ENCODE measurements at places on chromosomes 1 and 21.

GRCh38 chr1:2816786-2817185 lies 15.3 kb upstream of the TTC34 start:
- no peak for DNase-seq

DNA sequence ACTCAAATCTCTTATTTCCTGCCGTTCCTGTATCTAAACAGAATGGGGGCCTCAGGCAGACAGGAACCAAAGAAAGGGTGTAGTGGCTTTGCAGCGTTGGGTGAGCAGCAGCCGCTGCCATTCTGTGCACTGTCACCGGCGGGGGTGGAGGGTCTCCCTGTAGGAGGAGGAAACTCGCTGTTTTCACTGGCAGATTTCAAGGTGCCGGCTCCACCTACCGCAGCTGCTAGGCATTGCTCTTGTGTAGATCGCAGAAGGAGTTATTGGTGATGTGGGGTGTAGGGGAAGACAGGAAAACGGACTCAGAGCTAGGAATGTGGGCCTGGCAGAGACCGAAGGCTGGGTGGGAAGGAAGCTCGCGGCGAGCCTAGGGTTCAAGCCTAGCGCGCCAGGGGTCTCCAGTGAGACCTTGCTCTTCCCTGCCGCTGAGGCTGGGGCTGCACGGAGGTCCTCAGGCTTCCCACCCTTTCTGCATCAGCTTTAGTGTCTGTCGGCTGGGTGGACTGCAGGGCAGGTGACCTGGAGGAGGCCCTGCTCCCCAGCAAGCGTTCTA lies 20.8 kb downstream of the ATP5PO start:
- peak; percentile 18 for DNase-seq

GRCh38 chr1:53350853-53351767 lies 23.2 kb upstream of the LRP8 start:
- DNase-seq, result no peak

DNA sequence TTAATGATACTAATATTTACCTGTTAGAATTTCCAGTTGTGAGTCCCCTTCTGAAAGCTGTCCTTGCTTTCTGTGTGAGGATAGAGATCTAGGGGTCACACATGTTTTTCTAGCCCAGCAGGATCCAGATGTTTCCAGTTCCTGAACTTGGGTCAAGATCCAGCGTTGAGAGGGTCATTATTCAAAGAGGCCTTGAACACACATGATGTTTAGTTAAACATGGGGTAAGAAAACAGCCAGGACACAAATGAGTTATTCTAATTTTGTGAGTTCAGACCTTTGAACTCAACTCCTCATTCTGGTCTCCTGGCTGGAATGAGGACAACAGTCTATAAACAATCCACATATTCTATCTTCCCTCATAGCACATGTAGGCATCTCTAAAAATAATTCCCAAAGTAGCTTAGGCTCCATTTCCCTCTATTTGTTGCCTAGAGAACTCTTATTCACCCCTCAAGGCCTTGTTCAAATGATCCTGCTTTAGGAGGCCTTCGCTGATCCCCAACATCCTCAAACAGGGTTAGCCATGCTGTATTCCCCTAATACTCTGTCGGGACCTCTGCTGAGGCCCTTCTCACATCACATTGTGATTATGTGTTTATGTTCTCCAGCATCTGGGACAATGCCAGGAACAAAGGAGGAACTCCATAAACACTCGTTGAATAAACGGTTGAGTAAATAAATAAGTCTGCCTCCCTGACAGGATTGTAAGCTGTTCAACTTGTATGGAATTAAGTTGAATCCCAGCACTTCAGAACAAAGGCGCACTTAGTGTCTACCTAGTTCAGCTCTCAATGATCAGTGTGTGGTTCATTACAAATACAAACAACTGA lies 15.0 kb upstream of the KCNN3 start:
- DNase-seq, result no peak

DNA sequence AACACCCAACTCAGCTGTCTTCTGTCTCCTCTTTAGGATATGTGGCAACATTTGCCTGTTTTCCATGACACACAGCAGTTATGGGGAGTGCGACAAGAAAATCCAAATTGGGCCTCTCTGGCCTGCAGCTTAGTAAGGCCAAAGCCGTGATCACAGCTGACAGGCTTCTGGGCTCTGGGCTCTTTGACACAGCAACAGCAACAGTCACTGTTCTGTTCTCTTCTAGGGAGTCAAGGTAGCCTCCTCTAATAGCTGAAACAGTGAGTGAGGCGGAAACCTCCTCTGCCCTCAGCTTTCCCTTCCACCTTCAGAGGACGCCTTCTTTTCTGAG lies 19.0 kb downstream of the CLCA1 start:
- DNase-seq, result no peak

- DNase-seq, result no peak
Observed at GRCh38 chr1:116003823-116004222, 27.5 kb downstream of the SLC22A15 start.

GRCh38 chr1:246583448-246584185 lies 17.4 kb downstream of the CNST start:
- DNase-seq, result no peak

GRCh38 chr1:160579216-160579701 lies at the start of gene CD84:
Gene CD84 (minus strand): TSS chr1:160579496. CDS start chr1:160579437, 59 bp downstream.
- no peak for DNase-seq

DNA sequence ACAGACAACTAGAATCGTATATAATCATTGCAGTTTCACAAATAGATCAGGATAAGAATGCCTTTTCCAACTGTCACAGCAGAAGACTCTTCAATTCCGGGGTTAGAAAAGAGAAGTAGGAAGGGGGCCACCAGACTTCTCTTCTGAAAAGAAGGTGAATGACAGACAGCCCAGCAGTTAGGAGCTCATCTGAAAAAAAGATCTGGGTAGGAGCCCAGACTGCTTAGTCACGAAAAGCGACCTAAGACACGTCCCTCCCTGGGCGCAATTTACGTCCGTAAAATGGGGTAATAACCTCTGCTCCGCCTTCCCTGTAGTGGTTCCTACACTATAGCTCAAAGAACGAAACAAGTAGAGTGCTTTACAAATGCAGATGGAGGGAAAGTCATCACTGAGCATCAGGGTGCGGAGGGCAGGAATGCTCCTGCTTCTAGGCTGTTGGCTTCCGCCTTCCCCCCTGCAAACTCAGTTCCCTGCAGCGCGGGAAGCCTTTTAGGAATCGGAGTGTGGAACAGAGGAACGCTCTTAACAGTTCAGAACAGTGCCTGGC lies 582 bp downstream of the ORC1 start:
- DNase-seq, result peak; percentile 21

DNA sequence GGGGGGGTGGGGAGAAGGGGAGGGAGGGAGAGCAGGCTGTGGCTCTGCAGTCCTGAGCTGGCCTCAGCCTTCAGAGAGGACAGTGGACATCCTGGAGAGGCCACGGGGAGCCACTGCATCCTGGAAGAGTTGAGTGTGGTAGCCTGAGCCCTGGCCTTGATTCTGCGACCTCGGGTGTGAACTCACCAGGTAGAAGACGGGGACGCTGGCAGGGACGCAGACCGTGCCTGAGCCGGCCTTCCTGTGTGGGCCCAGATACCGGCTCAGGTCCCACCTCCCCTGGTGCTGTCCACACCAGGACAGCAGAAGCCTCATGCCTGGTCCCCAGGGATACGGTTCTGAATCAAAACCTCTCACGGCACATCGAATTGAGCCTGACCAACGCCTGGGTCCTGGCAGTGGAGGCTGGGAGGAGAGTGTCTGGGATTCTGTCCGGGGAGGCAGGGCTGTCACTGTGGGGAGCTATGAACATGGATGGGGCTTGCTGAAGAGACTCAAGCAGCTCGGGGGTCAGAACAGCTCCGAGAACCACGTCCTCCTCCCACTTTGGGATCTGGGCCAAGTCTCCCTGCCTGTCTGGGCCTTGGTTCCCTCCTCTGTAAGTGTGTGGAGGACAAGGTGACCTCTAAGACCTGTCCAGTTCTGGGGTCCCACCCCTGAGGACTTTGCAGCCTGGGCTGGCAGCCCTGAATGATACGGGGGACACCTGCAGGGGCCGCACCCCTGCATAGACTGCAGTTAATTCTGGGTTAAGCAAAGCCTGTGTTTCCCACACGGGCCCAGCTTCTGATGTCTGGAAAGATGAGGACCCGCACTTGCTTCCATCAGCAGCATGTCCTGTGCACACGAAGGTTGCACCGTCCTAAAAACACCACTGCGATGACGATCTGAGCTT lies 30.4 kb downstream of the RRP1 start:
- DNase-seq, result no peak

GRCh38 chr1:169495916-169496315 lies 10.2 kb upstream of the SLC19A2 start:
- DNase-seq, result no peak
